Stimulated activated CD4-positive, alpha-beta T cell treated with anti-CD3 and anti-CD28 coated beads, Interleukin-1b, Interleukin-23, amount 100 ng/mL, for 1 hour (primary cell): ENCODE measurements at places on chromosomes 1 and 21.

GRCh38 chr1:230730977-230731376 is 16.2 kb upstream of the CAPN9 start:
- DNase-seq: no peak

DNA sequence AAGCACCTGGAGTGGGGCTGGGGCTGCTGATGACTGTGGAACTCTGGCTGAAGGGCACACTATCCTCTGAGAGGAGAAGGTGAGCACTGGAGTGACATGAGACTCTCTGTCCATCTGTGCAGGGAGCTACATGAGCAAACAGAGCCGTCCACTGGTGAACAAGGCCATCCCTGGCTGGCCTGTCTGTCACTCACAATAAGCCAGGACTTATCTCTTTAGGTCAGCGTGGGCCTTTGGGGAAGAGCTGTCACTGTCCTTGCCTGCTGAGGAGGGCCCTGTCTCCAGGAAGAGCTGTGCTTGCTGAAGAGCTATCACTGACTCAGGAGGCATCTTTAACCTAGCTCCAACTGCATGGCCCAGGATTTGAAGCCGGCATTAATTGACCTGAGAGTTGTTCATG is 82.1 kb downstream of the FOXD2 start:
- no peak for DNase-seq

DNA sequence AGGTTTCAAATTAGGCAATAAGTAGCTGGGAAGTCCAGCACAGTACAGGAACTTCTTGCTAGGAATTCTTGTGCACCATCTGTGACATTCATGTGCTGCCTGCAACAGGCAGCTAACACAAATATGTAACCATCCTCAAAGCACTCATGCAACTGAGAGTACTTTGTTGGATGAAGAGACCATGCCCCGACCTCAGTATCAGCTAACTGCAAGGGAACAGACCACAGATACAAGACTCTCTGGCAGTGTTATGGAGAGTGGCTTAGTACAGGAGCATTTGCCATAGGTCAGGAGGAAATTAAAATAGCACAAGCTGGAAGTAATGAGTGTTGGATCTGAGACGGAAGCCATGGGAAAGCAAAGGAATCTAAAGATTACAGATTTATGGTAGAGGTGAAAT is 123.6 kb downstream of the LRRC53 start:
- DNase-seq: no peak

DNA sequence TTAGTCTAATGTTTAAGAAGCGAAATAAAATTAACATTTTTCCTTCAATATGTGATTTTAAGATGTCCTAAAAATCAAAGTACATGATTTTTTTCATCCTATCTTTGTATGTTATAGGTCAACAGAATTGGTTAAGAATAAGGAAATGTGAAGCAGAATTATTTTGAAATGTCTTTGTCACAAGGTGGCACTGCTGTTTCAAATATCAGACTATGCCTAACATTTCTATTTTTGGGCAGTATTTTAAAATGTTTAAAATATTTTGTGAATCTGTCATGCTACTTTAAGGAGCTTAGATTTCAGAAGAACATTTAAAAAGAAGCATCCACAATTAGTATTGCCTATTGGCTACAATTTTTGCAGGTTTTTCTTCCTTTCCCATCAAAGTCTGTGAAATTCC is 38.7 kb downstream of the AMY1C start:
- no peak for DNase-seq

DNA sequence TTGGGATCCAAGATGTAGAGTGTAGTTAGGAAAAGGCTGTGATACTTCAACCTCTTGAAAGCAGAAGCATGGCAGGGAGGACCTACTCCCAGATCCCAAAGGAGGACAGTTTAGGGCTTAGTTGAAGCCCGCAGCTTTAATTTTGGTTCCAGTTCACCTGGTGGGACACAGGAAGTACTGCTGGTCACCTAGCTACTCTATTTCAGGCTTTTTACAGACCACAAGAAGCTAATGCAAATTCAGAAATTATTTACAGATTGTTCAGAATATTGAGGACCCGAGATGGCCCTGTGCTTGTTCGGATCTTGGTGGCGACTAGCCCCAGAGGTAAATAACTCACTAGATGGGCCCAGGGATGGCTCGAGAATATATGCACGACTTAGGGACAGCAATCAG is 6.4 kb upstream of the SMCP start:
- DNase-seq: no peak

GRCh38 chr1:157955857-157956256 is 37.6 kb upstream of the KIRREL1 start:
- no peak for DNase-seq

- no peak for DNase-seq
Measured at GRCh38 chr1:44803312-44804095, 3.3 kb downstream of the PLK3 start.

DNA sequence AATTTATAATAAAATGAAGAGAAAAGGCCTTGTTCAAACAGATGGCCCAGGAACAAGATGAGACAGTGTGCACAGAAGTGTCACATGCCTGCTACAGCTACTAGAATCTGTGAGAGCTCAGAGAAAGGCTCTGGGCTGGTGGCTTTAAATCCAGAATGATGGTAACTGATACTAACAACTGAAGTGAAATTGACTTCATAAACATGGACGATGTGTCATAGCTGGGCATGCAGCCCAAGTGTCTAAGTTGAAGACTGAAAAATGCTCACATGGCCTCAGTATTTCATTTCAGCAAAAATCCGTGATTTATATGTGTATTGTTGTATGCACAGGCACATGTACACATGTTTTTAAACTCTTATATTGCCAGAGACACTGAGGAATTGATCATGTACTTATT is 208.3 kb upstream of the RUNX1 start:
- no peak for DNase-seq

DNA sequence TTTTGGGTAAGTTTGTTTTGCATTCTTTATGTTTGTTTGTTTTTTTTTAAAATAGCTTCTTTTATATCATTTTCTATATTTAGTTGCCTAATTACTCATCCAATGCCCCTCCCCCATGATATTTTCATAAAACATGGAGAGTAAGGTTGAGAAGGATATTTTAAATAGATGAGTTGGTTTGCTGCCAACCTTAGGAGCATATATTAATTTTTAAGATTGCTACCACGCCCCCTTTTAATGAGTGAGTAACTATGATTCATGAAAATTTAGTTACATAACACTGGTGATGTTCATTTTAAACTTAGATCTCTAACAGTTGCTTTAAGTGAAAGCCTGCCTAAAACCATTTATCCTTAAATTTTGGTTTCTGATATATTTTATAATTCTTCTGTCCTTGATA is 18.7 kb downstream of the TMEM50A start:
- DNase-seq: no peak

- no peak for DNase-seq
Measured at GRCh38 chr1:27690183-27690582, 18.2 kb upstream of the IFI6 start.

DNA sequence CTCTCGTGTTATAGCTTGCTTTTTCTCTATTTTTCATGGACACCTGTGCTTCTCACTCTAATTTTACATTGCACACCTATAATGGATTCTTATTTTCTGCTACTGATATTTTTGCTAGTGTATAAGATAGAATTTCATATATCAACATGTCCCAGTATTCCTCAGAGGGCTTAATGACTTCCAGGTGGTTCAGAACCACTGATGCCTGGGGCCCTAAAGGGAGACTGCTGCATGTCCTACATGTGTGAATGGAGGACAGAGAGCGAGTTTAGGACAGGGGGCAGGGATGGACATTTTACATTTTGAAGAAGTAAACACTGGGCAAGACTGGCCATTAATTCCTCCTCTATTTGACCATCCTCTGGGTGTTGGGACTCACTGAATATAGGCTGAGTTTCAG is 100.6 kb downstream of the DISC1 start:
- DNase-seq: no peak

DNA sequence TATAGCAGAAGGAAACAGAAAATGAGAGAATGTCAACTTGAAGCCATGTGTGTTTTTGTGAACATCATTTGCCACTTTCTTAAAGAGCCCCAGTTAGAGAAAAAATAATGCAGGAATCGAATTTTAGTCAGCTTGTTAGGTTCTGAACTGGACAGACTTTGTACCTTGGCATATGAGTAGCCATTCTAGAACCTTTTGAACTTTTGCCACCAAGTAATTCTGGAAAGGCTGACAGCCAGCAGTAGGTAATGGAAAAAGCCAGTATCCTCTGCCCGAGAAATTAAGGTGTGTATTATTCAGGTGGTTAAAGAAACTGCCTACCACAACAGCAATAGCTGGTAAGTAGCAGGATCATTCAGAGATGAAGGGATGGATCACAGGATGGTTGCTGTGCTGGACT is 20.7 kb downstream of the LRRC8D start:
- no peak for DNase-seq

- DNase-seq: no peak
Measured at GRCh38 chr1:68168545-68169171, 63.7 kb downstream of the WLS start.

DNA sequence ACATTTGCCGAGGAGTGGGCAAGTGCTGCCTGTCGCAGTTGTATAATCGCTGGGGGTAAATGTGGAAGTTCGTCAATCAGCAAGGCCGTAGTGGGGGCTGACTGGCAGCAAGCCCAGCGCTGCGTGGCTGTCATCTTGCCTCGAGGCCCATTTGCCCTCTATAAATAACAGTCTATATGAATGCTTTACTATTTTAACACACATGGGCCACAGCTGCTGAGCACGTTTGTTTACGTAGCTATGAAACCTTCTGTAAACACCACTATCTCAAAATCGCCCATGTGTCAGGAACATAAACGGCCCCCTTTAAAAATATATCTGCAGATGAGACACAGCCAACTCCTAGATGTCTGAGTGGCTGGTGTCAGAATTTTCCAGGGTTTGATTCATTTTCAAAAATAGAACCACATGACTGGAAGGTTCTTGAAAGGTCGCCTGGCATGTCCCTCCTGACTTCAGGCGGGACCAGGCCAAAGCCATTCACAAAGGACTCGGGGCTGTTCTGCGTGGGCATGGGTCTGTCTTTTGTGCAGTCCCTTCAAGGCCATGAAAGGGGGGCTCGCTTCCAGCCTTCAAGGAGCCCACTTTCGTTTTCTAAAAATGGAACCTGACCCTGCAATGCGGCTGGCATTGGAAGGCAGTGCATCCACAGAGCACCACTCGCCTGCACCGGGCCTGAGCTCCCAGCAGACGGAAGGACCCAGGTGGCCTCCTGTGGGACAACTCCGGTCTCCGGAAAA is 205.5 kb downstream of the KCNJ6 start:
- no peak for DNase-seq

GRCh38 chr21:30234643-30235042 is 18.7 kb upstream of the CLDN8 start:
- DNase-seq: no peak

DNA sequence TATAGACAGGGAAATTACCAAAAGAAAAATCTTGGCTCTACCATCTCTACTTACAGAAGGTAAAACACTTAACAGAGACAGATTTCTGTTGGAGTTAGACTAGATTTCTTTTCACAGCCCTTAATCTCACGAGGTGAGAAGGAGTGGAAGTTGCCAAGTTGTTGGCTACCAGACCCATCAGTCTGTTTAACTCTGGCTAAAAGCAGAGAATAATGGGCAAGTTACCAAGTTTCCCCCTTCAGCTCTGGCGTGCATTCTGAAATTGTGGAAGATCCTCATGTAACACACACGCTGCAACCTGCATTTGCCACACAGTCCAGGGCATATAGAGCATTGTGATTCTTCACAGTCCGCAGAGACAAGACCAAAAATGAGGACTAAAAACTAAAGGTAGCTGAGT is 49.3 kb downstream of the STX6 start:
- DNase-seq: no peak

DNA sequence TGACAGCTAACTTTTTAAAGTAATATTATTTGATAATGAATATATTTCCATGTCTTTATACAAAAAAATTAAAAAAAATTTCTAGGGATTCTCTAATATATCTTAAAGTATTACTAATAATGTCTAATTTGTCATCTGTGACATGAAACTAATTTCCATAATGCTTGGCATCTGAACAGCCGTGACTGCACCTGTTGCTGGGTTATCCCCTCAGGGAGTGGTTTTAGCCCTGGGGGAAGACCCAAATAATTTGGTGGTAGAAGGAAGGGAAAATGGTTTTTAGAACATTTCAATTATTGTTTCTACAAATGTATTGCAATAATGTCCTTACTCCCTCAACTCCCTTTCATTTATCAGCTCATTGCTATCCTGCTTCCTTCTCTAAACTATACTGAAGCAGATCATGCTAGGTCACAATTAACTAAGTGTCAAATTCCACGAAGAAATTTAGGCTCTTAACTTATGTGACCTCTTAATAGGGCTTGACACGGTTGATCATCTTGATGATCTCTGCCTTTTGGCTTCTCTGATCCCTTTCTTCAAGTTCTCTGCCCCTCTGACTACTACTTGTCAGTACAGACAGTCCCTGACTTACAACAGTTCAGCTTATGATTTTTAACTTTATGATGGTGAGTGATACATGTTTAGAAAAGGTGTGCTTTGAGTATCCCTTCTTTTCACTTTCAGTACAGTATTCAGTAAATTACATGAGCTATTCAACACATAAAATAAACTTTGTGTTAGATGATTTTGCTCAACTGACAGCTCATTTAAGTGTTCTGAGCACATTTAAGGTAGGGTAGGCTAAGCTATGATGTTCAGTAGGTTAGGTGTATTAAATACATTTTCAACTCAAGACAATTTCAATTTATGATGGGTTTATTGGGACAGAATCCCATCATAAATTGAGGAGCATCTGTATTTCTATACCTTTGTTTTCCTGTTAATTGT is 26.4 kb upstream of the DPH5 start:
- no peak for DNase-seq

GRCh38 chr1:115462566-115463076 is 124.6 kb upstream of the NGF start:
- no peak for DNase-seq

DNA sequence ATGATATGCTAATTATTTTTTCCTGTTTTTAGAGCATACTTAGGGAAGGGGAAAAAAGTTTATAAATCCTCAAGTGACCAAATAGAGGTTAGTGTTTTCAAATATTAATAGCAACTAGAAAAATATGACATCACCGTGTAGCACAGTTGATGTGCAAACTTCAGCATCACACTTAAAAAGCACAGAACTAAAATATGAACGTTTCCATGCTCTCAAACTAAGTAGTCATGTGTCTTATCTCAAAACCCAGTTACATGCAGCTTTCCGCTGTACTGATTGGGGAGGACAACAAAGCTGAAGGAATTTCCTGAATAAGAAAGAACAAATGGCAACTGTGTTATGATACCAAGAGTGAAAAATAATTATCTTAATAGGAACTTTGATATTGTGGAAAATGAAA is 903.7 kb downstream of the ADGRL2 start:
- DNase-seq: no peak
